ENCODE measurements at places on chromosomes 1 and 21. TPM values are rescaled to one million over a fixed set of nuclear protein-coding genes. Genes with fewer than 3 reads are reported as not detected.

GRCh38 chr1:237972186-237972585, 81.5 kb upstream of the ZP4 start:
- DNase-seq, result no peak

- DNase-seq, result no peak
Observed at GRCh38 chr21:33112681-33113080, 42.7 kb downstream of the OLIG1 start.

GRCh38 chr1:59151387-59151761, 145.5 kb upstream of the FGGY start:
- DNase-seq, result no peak

EXTL1 gene
- not detected for total RNA-seq

CNIH4 gene
- 60.4 TPM for total RNA-seq

EXO1 gene
- total RNA-seq, result 30.5 TPM

- no peak for DNase-seq
Observed at GRCh38 chr1:243621973-243622372, 228.1 kb downstream of the AKT3 start.

DNA sequence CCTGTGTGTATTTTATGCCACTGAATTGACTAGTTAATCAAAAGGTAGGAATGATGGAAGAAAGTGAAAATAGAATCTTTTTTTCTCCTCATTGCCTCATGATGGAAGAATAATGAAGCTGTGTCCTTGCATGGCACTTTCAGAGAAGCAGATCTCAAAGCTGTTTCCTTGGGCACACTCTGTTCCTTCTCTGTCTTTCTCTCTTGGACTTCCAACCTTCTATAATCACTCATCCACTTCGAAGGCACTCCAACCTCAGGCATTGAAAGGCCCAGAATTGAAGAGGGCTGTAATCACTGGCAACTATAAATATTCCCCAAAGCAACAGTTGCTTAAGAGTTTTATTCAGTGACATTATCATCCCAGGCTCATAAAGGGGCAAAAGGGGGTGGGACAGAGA, 31.1 kb upstream of the DNASE2B start:
- no peak for DNase-seq

LENEP gene
- not detected for total RNA-seq

DNA sequence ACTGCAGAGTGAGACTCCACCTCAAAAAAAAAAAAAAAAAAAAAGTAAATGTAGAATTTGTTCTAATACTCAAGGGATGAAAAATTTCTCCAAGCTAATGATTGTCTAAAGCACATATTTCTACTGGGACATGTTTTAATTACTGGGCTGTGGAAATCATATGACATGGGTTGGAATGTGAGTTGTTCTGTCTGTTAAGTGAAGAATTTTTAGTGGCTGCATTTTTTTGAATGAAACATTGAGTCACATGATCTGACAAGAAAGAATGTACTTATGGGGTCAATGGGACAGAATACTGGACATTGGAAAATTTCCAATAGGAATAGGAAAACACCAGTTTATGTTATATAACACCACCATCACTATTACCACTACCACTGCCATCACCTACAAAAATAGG, 123.8 kb upstream of the IVNS1ABP start:
- DNase-seq, result peak; percentile 96

GRCh38 chr1:33045246-33045645, 8.6 kb upstream of the AK2 start:
- DNase-seq, result no peak

- peak; percentile 96 for DNase-seq
Observed at GRCh38 chr1:202105571-202106339, 17.0 kb upstream of the GPR37L1 start.

DNA sequence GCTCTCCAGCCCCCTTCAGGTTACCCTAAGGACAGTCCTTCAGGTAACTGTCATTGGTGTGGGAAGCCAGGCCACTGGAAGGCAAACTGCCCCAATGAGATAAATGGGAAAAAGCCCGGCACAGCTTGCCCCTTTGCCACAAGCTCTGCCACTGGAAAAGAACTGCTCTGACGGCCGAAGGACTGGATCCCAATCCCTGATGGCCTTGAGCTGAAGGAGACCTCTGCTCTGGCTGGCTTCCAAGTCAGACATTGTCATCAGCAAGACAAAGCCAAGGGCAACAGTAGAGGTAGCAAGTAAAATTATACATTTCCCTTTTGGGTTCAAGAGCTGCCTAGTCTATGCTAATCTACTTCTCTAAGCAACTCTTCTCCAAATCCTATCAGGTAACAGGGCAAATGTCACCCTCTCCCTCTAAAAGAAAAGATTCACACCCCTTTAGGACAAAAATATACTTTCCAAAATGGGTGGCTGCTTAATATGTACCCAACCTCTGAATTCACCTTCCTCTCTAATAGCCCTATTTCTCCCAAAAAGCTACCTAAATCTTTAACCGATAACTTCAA, 145.8 kb downstream of the ADSS2 start:
- DNase-seq, result no peak

EDARADD gene
- not detected for total RNA-seq

- peak; percentile 3 for DNase-seq
Observed at GRCh38 chr1:112998592-112999235, 42.7 kb upstream of the SLC16A1 start.

DNA sequence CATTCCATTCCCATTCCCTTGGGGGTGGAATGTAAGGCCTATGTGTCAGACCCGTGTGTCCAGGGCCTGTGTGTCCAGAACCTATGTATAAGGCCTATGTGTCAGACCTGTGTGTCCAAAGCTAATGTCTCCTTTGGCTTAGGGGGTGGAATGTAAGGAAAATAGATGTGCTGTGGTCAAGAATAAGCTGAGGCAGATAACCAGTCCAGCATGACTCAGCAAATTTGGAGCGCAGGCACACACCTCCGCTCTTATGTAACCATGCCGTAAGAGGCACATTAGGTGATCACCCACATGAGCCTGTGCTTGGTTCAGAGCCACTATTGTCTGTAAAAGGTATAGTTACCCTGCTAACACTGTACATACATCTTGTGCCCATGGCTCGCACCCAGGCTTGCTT, 150.8 kb upstream of the SGIP1 start:
- DNase-seq, result no peak

IL20 gene
- total RNA-seq, result not detected

DNA sequence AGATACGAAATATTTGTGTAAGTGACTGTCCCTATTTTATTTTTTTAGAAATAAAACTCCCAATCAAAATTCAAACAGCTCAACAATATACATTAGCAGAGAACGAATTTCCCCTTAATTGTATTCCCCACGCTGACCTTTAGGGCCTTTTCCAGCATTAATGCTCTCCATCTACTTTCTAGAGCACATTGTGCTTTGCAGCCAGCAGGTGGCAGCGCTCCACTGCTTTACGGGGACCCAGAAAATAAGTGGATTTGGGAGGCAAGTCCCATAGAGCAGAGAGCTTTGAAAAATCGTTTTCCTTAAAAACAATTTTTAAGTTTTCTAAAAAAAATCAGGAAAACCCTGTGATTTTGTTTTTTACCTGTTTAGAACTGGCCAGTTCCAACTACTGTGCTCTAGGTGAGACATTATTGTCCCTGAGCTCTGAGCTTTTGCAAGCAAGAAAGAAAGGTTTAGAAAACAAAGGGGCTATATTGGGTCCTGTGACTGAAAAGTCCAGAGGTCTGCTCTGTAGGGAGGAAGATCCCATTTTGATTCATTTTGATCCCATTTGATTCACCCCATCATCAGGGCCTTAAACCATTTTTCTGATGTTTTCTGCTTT, 144.4 kb upstream of the ZNF644 start:
- DNase-seq, result peak; percentile 36

DNA sequence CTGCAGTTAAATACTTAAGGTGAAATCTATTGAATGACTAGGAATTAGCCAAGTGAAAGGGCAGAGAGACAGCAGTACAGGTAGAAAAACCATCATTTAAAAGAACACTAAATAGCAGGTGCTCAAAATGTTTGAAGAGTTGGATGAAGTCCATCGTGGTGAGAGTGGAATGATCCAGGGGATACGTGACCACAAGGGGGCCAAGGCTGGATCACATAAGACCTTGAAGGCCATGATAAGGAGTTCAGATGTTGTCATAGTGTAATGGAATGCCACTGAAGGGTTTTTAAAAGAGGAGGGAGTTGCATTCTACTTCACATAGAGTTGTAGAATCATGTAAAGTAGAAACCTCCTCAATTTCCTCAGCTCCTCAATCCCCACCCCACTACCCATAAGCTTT, 34.8 kb upstream of the HOOK1 start:
- DNase-seq, result no peak

DNA sequence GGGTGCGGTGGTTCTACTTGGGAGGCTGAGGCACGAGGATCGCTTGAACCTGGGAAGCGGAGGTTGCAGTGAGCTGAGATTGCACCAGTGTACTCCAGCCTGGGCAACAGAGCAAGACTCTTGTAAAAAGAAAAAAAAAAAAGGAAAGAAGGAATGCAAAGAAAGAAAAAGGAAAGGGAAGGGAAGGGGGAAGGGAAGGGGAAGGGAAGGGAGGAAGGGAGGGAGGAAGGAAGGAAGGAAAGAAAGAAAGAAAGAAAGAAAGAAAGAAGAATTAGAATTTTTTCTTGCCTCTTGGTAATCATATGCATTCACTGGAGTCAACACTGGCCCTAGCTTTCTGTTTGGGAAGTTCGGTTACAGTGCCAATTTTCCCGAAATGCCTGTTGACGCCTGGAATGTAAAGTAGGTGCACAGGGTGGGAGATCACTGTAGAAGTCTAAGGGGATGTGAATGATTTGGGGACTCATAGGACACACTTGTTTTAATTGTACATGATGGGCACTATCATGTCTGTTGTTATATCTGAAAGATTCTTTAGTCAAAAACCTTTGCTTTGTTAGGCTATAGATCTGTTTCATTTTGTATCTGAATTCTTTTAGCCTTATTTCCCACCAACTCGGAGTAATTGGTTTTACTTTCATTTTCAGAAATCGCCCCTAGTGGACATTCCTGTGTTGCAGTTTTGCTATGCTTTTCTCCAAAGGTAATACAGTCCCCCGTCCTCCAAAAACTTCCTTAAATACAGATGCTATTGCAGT, 59.8 kb upstream of the MORC3 start:
- peak; percentile 66 for DNase-seq

- no peak for DNase-seq
Observed at GRCh38 chr1:209766051-209766450, 10.2 kb downstream of the TRAF3IP3 start.

- DNase-seq, result no peak
Observed at GRCh38 chr1:154220970-154221277, 169 bp downstream of the UBAP2L start.

DNA sequence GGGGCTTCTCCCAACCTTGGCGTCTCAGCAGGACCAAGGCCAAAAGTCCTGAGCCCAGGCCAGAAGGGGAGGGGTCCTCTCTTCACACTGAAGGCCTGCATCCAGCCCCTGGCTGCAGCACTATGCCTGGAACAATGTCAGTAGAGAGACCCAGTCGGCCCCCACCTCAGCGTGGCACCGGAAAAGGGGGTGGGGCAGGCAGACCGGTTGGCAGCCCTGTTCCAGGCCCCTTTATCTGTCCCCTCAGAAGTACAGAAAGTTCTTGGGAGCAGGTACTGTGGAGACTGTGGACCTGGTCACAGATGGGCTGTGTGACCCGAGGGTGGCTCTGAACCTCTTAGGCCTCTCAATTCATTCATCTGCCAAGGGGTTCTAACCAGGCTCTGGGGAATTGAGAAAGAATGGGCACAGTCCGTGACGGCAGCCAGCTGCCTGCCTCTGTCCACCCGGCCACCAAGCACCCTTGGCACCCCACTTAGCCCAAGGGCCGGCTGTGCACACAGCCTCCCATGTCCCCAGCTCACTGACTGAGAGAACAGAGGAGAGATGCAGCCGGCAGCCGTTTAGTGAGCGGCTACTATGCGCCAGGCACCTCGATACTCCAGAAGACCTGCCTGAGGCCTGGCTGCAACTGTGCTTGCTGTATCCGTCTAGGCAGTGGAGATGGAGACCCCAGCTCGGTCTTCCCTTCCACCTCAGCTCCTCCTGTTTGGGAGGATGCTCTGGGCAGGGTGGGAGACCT, 23.9 kb downstream of the RUNX3 start:
- DNase-seq, result no peak

DNA sequence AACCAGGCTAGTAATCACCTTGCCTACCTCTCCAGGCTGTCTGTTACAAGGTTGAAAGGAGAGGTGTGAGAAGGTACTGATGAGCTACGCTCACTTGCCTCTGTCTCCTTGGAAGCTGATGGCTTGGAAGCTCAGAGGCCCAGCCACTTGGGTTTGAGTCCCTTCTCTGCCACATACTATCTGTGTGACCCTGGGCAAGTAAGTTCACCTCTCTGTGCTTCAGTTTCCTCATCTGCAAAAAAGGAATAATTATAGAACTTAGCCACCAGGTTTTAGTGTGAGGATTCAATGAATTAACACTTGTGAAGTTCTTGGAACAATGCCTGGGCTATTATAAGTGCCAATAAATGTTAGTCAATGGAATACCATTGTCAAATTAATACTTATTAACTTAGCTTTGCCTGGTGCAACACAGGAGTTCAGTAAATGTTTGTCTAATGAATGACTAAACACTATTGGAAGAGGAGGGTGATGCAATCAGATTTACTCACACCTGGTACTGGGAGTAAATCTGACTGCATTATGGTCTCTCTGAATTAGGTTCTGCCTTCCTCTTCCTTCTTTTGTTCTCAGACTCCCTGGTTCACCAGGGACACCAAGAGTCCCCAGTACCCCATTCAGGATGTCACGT, 55.5 kb downstream of the TRABD2B start:
- peak; percentile 81 for DNase-seq

GRCh38 chr21:44748621-44749020, 37.2 kb upstream of the TSPEAR start:
- DNase-seq, result no peak

DNA sequence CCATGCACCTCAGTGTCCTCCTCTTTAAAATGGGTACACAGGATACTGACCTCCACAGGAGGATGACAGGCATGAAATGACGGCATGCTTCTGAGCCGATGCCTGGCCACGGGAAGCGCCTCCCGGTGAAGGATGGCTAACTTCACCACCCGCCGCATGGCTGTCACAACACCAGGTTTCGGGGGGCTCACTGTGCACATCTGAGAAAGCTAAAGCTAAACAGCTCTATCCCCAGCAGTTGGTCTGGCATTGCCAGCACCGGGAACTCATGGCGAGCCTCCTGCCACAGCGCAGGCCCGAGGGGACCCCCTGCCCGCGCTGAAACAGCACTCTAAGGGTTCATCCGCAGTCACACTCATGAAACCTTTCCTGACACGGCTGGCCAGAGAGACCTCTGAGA, 16.0 kb downstream of the NPHP4 start:
- DNase-seq, result no peak

NBPF20 gene
- 0.61 TPM for total RNA-seq

CD84 gene
- not detected for total RNA-seq

Measured in Caki2 (cell line).